Right atrium auricular region (tissue), 2 donors: ENCODE measurements at places on chromosomes 3 and 15. TPM values are rescaled to one million over a fixed set of nuclear protein-coding genes. Genes with fewer than 3 reads are reported as not detected.

Gene RAB6B
- 9.5 TPM for total RNA-seq

Gene HEG1
- total RNA-seq: 202 TPM

Gene XCR1
- total RNA-seq: not detected

Gene ZIC1
- 0.04 TPM for total RNA-seq

Gene CCR1
- 8.9 TPM for total RNA-seq

Gene BNC1
- 5.4 TPM for total RNA-seq

Gene FILIP1L
- total RNA-seq: 112 TPM

Gene PRTG
- total RNA-seq: 3.3 TPM

Gene FRMD5
- total RNA-seq: 25.5 TPM

- no peak for DNase-seq
Measured at GRCh38 chr3:194537732-194538247, 51.0 kb upstream of the ATP13A3 start.

GRCh38 chr3:159234306-159234705 is 432.5 kb downstream of the MFSD1 start:
- no peak for DNase-seq

- no peak for DNase-seq
Measured at GRCh38 chr3:136078421-136079364, 113.2 kb downstream of the PPP2R3A start.

DNA sequence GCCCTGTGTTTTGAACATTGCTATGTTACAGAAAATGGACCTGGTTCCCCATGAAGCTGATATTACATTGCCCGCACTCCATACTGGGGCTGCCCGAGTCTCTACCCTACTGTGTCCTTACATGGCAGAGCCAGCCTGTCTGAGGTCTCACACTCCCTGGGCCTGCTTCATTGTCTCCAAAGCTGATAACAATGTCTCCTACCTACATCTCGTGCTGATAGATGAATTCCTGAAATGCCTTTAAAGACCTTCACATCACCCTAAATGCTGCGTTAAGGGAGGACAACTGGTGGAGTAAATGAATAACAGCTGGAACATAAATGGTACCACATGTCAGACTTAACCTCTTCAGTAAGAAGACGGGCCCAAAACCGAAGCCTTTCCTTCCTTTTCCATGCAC is 62.9 kb upstream of the PTX3 start:
- DNase-seq: no peak

GRCh38 chr3:40035177-40035576 is 225.8 kb downstream of the MYRIP start:
- no peak for DNase-seq

DNA sequence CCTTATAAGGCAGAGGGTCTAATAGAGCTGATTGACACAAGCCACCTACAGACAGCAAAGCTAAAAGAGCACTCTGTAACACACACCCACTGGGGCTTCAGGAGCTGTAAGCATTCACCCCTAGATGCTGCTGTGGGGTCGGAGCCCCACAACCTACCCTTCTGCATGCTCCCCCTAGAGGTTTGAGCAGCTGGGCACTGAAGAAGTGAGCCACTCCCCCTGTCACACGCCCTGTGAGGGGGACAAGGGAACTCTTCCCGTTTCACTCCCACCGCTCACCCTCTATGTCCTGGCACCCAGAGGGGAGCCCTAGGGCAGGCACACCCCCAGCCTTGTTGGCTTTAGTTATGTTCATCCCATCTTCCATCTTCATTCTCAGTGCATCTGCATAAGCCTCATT is 9.4 kb upstream of the CSTA start:
- DNase-seq: no peak

- no peak for DNase-seq
Measured at GRCh38 chr15:33026614-33027013, 167.9 kb downstream of the FMN1 start.

DNA sequence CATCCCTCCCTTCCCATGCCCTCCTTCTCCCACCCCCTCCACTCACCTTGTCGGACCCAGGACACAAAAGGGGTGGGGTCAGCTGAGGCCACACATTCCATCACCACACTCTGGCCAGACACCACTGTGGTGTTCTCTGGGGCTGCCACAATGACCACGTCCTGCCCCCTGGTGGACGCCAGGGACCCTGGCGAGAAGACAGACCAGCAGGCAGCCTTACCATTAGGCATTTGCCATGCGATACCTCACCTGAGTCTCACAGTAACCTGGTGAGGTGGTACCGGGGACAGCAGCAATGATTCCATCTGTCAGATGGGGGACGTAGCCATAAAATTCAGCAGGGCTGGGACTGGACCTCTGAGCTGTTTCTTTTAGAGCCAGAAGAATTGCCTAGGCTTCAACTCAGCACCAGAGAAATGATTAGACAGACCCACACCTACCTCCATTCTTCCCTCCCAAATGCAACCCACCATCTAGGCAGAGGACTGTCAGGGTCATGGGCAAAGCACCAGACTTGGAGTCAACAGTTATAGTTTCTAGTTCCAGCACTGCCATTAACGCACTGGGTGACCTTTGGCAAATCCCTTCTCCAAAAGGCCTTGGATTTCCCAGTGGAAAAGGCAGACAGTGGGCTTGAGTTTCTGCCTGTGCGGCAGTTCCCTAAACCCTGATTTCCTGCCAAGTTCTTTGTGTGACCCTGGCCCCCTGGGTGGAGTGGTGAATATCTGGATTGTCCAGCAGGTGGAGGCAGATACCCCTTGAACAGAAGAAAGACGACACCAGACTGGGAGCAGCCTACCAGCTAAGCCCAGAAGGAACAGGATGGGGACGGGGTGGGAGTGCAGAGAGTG is 21.8 kb downstream of the IGDCC4 start:
- DNase-seq: peak; percentile 64

DNA sequence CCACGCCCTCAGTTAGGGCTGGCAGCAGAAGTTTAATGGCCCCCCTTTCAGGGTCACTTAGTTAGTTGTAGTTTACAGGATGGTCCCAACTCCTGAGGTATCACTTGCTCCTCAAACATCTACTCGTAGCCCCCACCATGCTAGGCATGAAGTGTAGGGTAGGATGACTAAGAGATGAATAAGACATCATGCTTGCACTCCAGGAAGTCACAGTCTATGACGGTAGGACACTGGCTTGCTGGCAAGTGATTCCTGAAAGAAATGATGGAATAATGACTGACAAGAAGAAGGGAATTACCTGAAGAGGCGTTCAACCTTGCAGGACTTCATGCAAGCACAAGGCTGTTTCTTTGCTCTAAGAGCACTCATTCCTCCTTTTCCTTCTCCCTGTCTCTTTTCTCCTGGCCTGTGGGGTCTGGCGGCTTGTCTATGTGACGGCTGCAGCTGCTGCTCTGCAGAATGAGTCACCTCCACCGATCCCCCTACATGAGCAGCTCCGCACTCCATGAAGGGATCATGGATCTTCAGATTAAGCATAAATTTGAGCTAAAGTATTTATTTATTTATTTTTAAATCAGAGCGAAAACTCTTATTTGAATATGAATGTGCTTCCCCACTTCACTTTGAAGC is 82.9 kb upstream of the BOC start:
- DNase-seq: no peak

GRCh38 chr3:30659270-30660130 is 53.1 kb downstream of the TGFBR2 start:
- DNase-seq: no peak

GRCh38 chr3:79019137-79019923 is 748.5 kb downstream of the ROBO1 start:
- peak; percentile 84 for DNase-seq

DNA sequence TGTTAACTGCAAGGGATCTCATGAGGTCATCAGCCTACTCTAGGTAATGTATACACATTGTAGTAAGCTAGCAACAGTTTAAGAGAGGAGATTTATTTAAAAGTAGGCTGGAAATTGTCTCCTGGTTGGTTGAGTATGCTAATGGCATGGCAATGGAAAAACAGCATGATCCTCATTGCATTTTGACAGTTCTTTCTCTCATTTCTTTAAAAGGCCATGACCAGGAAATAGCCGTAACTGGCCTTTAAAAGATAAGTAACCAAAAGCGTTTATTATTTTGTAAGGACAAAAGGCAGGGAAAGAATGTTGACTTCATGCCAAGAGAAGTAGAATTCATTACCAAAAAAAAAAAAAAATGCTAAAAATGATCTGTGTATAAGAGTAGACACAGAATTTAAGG is 310.3 kb downstream of the FGF12 start:
- DNase-seq: no peak

GRCh38 chr3:179045719-179046402 is 25.7 kb downstream of the ZMAT3 start:
- DNase-seq: no peak

- DNase-seq: no peak
Measured at GRCh38 chr3:193446965-193447602, 68.5 kb upstream of the ATP13A5 start.

- DNase-seq: no peak
Measured at GRCh38 chr3:144003051-144003450, 31.4 kb downstream of the DIPK2A start.

DNA sequence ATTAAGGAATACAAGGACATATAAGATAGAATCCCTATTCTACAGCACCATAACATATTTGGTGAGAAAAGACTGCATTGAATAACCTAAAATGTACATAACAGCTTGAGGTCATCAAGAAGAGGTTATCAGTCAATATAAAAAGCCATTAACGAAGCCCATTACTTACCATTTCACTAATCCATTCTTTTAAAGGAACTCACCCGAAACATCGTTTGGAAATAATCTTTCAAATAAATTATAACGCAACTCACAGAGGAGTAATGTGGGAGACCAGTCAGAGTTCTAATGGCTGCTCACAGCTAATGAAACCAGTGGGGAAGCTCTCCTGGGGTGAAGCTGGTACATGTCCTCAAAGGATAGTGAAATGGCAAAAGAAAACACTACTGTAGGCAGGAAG is 188.4 kb downstream of the TBC1D5 start:
- no peak for DNase-seq

DNA sequence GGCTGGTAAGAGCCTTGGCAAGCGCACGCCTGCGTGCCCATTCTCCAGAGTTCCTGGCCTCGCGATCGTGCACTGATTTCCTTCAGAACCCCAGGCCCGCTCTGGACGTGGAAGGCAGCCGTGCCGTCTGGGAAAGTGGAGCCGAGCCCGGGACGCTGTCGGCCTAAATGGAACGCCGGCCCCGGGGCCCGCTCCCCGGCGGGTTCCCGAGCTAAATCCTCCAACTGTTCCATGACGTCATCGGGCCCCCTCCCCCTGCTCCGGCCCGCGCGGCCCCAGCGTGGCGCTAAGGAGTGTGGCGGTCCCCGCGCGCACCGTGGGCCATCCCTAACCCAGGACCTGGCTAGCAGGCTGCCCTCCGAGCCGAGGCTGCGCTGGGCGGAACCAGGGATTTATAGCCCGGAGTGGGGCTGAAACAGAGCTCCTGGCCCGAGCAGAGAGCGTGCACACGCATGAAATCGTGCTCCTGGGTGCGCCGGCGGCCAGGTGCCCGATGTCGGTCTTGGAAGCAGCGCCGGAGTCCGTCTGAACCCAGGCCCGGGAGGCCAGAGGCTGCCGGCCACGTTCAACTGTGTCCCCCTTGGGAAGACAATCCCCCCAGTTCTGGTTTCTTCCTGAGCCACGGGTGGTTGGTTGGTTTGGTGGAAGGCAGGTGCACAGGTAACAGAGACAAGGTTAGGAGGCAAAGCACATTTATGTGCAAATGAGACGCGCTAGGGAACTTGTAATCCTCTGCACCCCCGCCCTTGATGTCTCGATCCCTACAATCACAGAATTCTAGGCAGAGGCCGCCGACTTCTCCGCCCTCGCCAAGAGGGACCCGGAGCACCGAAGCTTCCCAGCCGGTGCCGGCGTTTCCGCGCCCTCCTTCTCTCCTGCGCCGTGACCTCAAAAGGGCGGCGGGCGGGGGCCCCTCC is 84.9 kb upstream of the ETV5 start:
- DNase-seq: no peak

- DNase-seq: no peak
Measured at GRCh38 chr15:51450001-51450400, 108.5 kb downstream of the GLDN start.

DNA sequence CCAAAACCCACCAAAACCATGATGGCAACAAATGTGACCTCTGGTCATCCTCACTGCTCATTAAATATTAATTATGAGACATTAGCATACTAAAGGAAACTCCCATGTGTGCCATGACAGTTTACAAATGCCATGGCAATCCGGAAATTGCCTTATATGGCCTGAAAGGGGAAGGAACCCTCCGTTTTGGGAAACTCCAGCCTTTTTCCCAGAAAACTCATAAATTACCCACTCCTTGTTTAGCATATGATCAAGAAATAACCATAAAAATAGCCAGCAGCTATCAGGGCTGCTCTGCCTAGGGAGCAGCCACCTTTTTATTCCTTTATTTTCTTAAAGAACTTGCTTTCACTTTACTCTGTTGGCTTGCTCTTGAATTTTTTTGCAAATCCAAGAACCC is 992.7 kb downstream of the NTRK3 start:
- no peak for DNase-seq

DNA sequence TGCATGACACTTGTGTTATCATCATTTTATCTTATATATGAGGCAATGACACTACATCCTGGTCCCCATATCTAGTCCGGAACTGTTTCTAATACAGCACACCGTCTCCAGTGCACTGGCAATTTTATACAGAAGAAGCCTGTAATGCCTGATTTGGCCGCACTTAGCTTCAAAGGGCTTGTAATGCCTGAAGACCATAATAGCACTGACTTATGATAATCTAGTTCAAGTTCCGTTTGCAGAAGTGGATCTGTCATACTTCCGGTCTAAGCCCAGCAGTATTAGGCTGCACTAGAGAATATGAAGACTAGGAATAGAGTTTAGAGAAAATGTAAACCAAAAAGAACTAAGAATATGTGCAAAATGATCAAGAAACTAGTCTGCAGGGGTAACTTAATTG is 1.3 kb downstream of the BNIP2 start:
- no peak for DNase-seq

DNA sequence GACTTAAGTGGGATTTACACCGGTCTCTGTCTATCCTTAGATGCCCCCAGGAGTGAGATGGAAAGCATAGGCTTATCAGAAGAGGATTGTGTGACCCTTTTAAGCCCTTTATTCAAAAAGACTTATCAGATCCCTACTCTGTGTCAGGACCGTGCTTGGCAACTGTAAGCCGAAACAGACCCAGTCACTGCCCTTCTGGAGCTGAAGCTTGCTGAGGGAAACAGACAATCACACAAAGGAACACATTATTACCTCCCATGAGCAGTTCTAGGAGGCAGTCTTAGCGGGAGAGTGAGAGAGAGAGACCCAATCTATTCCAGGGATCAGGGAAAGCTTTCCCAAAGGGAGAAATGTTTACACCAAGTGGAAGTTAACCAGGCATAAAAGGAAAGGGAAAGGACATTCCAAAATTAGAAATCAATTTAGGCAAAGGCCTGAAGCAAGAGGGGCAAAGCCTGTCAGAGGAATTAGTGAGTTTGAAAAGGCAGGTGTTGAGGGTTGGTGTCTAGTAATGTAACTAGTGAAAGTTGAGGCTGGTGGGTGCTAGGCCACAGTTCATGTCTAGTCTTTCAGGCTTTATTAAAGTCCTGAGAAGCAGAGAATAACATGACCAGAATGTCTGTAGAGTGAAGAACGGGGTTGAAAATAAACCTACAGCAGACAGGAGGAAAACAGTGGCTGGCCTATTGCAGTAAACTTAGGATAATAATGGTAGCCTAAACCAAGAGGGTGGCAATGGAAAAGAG is 86.7 kb downstream of the THBS1 start:
- DNase-seq: no peak

- DNase-seq: no peak
Measured at GRCh38 chr3:182782149-182782548, 11.2 kb upstream of the ATP11B start.
